Ascending aorta (tissue), 2 donors: ENCODE measurements at places on chromosomes 3 and 15.

DNA sequence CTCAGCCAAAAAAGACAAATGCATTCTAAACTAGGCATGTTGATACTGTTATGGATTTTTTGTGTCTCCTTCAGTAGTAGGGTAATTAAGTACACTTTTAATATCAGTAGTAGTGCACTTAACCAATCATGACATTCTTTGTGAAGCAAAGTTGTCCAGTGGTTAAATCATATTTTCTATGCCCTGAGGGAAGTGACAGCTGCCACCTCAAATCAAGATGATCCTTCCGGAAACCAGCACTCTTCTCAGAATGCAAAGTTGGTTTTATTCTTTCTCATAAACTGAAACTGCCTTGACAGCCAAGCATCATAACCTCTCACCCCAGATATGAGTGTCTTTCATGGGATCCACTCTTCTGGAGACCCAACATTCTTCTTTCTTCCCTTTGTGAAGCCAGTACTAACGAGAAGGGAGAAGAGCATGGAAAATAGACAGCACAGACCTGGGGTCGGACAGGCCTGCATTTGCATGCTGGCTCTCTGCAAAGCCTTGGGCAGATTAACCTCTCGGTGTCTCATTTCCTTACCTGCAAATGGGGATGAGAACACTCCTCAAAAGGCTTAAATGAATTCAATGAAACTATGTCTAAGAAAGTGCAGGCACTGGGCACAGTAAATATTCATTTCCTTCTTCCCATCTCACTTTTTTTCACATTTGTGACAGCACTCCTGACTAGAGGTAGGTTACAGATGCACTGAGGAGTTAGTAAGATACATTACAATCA lies 13.2 kb downstream of the AAGAB start:
- no peak for DNase-seq

DNA sequence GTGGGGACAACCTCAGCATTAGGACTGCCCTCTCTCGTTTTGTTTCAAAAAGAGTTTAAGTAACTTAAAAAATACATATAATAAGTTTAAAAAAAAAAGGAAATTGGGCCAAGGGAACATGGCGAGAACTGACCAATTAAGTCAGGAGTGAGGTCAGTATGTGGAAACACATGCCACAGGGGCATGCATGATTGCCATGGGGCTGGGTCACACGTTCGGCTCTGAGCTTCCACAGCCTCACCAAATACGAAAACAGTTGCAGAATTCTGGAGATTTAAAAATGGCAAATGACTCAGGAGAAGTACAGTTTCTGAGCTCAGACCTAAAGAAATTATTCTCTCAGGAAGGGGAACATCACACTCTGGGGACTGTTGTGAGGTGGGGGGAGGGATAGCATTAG lies 24.1 kb downstream of the PDE8A start:
- DNase-seq = no peak

DNA sequence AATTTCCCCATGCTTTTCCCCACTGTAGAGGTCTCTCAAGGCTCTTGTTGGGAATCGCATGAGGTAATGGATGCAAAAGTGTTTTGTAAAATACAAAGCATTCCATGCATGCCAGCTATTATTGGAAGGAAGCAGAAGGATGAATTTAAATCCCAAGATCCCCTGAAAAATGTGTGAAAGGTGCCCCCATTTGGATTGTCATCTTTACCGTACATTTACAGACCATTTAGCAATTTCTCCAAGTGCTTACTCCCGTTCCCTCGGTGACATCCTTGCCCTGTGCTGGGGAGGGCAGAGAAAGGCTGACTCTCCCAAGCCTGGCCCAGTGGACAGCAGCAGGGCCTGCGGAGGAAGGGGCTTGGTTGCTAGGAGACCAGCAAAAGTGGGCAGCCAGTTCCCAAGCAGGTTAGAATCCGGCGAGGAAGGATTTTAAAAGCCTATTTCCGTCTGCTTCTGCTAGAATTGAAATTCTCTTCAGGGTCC lies 31.1 kb upstream of the NEO1 start:
- DNase-seq = no peak

- peak; percentile 59 for DNase-seq
Observed at GRCh38 chr3:129226374-129226773, 23.0 kb upstream of the COPG1 start.

- DNase-seq = no peak
Observed at GRCh38 chr3:131998027-131998426, 36.8 kb downstream of the CPNE4 start.

GRCh38 chr3:179955809-179956208 lies 80.9 kb downstream of the PEX5L start:
- DNase-seq = no peak

GRCh38 chr3:22907796-22908195 lies 295.3 kb upstream of the UBE2E2 start:
- no peak for DNase-seq

- DNase-seq = no peak
Observed at GRCh38 chr3:148641722-148642121, 56.0 kb upstream of the AGTR1 start.

DNA sequence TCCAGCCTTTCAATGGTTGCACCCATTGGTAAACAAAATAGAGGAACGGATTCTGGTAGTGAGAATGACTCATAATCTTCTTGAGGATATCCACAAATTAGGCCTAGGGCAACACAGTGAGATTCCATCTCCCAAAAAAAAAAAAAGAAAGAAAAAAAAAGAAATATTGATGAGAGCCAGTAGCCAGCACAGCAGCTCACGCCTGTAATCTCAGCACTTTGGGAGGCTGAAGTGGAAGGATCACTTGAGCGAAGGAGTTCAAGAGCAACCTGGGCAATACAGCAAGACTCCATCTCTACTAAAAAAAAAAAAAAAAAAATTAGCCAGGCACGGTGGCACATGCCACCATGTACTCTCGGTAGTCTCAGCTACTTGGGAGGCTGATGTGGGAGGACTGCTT lies 51.9 kb downstream of the DENND4A start:
- no peak for DNase-seq

- DNase-seq = no peak
Observed at GRCh38 chr3:144073698-144074097, 102.1 kb downstream of the DIPK2A start.

- peak; percentile 61 for DNase-seq
Observed at GRCh38 chr3:632571-633170, 436.1 kb downstream of the CHL1 start.

GRCh38 chr3:175941352-175941751 lies 1082.2 kb downstream of the NAALADL2 start:
- no peak for DNase-seq

DNA sequence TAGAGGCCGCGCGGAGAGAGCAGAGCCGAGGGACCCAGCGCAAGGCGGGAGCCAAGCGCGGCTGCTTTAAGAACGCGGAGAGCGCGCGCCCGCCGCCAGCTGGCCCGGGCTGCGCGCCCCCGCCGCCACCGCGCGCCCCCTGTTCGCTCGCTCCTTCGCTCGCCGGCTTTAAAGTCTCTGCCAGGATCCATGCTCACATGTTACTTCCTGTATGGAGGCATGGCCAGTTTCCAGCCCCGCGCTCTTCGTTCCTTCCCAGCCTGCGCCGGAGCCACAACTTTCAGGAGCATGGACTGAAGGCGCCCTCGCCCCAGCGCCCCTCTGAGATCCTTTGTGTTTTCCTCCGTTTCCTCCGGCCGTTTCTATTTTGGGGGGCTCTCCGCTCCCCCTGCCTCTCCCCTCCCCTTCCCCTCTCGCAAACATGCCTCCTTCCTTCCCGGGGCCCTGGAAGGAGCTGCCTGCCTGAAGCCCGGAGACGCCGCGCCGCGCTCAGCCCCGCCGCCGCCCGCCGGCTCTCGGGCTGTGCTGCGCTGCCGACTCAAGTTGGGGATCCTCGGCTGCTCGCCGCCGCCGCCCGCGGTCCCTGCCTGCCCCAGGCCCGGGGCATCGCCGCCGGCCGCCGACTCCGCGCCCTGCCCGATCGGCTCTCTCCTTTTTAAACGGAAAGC lies at the start of gene PTPRG:
TSS of gene PTPRG (plus strand) at position 198 of the 668 bp plus-strand sequence. CDS start 717 bp downstream, outside the sequence.
- DNase-seq = peak; percentile 61

DNA sequence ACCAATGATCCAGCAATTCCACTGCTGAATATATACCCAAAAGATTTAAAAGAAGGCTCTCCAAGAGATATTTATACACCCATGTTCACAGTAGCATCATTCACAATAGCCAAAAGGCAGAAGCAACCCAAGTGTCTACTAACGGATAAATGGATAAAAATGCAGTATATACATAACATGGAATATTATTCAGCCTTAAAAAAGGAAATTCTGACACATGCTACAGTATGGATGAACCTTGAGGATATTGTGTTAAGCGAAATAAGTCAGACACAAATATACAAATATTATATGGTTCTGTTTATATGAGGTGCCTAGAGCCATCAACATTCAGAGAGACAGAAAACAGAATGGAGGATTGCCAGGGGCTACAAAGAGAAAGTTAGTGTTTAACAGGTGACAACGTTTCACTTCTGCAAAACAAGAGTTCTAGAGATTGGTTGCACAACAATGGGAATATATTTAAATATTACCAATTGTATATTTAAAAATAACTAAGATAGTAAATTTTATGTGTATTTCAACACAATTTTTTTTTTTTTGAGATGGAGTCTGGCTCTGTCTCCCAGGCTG lies 69.4 kb downstream of the STAG1 start:
- DNase-seq = no peak

DNA sequence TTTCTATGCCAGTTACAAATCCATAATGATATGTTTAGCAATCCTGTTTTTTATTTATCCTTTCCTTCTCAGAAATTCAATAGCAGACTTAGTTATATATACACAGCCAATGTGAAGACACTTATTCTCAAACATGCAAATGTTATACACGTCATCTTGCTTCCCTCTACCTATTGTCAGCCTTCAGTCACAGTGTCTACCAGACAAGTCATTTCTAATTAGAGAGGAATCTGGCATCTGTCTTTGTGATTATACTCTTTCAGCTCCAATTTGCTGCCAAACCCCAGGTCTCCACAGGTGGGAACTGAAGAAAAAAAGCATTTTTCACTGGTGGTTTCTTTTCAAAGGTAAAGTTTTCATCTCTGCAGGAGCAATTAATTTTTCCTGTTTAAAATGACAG lies 793.1 kb downstream of the AGBL1 start:
- DNase-seq = no peak

DNA sequence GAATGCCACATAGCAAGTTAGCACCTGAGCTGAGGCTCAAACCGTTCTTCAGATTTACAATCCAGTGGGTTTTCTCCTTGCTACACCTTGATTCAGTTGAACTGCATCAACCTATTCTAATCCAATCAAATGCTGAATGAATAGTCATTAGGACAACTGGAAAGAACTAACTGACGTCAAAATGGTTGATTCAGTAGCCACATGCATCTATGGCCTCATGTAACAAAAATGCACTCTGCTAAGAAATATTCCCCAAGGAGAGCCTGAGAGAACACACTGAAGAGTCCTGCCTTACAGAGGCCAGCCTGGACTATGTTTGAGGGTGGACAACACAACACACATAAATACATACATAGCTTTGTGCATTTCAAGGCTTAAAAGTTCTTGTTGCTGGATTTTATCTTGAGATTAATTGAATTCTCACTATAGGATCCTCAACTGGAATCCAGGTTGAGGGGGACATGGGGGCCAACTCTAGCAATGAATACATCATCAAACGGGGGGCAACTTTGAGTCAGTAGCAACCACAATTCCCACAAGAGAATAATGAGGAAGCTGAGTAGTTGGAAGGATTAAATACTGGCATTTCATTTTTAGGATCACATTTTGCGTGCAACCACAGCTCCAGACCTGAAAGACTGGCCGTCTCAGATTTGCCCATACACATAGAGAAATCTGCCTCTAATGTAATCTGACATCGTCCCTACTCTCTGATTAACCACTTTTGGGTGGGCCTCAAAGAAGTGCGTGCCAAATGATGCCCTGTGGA lies 280.2 kb upstream of the ICE2 start:
- DNase-seq = no peak

- DNase-seq = no peak
Observed at GRCh38 chr15:50411870-50412269, 12.3 kb upstream of the USP8 start.

GRCh38 chr15:90001062-90001682 lies at the start of gene ZNF710:
TSS of gene ZNF710 (plus strand) at chr15:90001324. CDS start at chr15:90067138, 65,814 bp downstream.
- DNase-seq = peak; percentile 74

DNA sequence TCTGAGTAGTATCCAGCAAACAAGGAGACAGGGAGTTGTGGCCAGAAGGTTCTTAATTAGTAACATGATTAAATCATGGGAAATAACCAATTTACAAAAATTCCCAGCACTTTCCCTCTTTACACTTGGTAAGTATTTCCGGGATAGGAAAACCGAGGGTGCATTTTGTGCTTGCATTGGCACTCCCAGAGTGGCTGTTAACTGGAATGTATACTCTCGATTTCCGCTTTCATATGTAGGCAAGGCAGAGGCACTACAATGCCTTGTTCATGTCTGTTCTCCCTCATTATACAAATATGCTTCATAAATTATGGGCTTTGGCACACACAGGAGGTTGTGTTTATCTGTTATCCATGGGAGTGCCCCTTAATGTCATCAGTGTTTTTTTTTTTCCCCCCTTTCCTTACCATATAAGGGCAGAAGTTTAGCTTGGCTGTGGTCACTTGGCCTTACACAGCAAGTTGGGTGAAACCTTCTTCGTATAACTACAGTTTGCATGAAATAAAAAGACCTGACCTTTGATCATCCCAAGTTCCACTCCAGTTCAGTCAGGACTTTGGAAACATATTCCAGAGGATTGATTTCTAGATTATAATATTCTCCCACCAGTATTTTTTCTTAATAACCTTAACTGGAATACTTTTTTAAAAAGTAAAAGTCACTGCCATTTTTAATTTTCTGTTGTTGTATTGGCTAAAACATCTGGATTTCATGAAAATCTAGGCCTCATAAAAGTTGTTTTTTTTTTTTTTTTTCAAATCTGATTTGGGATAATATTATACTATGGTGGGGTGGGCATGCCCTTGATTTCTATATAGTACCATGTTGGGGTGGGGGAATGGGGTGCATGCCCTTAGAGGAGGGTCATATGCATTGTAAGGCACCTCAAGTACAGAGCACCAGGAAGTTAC lies 8.9 kb downstream of the TPM1 start:
- DNase-seq = no peak

- no peak for DNase-seq
Observed at GRCh38 chr3:67661089-67661488, 6.7 kb upstream of the SUCLG2 start.

- DNase-seq = no peak
Observed at GRCh38 chr3:64244011-64244942, 19.0 kb upstream of the PRICKLE2 start.

DNA sequence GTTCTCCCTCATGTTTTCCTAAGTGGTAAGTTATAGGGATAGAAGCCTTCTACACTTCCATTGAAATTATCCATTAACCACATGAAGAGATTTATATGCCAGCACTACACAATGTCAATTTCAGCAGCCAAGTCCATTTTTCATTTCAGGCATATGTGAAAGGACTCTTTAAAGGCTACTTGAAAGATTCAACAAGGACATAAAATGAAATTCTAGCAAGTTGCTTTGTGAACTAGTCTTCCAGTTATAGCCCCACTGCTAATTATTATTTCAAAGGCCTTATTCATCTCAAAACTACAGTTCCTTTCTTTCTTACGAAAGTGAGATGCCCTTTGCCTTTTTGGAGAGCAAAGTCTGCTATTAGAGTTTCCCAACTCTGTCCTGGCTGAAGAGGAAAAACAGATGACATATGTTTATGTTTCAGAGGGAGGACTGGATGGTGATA lies 66.0 kb upstream of the SLC2A2 start:
- DNase-seq = no peak

- no peak for DNase-seq
Observed at GRCh38 chr3:130260918-130261317, 84.6 kb upstream of the COL6A5 start.

GRCh38 chr3:21055015-21055414 lies 696.0 kb downstream of the ZNF385D start:
- DNase-seq = no peak

GRCh38 chr15:68031404-68031803 lies 22.7 kb upstream of the PIAS1 start:
- no peak for DNase-seq
